ENCODE measurements at places on chromosomes 1 and 21.

DNA sequence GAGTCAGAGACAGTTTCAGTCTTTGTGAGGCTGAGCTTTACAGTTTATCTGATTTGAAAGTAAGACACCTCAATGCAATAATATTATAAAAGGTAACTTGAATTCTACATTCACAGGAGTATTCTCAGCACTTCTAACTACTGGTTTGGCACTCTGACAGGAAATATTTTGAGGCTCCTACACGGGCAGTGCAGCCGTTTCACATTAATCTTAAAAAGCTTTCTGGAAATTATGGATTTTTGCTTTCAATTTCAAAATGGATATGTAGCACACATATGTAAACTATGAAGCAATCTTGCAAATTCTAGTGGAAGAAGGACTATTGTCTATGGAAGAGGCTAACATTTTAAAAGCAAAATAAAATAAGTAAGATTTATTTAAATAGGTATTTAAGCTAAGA, 262.9 kb upstream of the SNX7 start:
- DNase-seq = no peak

GRCh38 chr1:114173680-114174079, 20.0 kb upstream of the SYT6 start:
- no peak for DNase-seq

DNA sequence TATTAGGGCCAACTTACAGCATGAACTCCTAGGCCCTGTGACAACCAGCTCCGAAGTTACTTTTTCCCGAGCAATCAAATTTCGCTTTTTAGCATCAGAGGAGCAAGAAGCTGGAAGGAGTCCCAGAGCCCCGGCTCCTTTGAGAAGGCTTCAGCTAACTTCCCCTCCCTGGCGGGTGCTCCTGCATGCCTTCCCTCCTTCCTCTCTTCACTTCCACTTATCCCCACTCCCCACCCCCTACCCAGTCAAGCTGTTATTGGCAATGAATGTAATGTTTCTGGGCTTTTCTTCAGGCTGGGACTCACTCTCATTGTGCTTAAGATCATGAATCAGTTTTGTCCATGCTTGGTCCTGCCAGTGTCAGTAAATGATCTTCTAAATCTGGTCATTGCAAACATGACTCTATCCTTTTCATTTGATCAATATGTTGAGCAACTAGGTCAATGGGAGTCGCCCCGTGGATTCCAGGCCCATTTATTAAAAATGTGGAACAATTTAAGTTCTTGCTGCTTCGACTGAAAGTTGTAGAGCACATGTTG, 94.5 kb upstream of the TSPAN2 start:
- no peak for DNase-seq

DNA sequence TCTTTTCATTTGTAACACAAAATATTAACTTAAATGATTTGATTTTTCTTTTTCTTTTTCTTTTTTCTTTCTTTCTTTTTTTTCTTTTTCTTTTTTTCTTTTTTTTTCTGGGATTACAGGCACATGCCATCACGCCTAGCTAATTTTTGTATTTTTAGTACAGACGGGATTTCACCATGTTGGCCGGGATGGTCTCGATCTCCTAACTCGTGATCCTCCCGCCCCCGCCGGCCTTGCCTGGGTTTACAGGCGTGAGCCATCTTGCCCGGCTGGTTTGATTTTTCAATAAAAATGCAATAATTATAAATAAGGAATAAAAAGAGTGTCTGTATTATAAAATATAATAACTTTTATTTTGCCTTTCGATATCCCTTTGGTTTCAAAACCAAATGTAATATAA, 146.7 kb upstream of the RGS18 start:
- DNase-seq = no peak

- DNase-seq = no peak
These were observed 57.6 kb upstream of the JUN start for GRCh38 chr1:58841455-58841854.

DNA sequence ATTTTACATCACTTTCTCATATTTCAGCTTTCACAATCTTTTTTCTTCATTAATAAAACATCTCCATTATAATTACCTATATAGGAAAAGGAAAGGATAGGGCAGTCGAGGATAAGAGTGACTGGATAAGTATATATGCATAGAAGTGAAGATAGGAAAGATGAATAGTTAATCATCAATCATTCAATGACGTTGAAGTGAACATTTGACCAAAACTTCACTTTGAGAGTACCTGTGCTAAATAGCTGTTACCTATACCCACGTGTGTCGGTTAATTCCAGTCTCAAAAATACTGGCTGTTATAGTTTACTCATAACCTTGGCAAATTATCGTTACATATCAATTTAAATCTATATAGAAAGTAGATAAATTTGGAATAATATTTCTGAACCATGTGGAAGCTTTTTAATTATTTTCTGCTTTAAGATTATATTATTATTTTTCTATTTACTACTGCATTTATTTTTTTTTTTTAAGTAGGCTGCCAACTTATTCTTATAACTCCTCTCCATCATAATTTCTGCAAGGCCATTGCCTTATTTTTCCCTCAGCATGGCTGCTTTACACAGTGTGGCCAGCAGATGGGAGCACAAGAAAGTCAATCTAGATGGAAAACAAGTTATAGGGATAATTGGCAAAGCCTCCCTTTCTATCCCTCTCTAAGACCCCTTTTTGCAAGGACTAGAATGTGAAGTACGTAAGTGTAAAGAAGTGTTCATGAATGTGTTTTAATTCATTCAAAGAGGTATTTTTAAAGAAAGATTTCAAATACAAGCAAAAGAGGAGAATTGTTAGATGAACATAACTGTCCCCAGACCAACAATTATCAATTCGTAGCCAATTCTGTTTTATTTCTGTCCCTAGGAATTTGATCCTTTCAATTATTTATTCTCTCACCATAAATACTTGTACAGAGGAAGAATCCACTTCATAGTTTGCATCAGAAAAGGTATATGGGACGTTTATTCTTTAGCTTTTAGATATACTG, 290.4 kb downstream of the KCNT2 start:
- no peak for DNase-seq

DNA sequence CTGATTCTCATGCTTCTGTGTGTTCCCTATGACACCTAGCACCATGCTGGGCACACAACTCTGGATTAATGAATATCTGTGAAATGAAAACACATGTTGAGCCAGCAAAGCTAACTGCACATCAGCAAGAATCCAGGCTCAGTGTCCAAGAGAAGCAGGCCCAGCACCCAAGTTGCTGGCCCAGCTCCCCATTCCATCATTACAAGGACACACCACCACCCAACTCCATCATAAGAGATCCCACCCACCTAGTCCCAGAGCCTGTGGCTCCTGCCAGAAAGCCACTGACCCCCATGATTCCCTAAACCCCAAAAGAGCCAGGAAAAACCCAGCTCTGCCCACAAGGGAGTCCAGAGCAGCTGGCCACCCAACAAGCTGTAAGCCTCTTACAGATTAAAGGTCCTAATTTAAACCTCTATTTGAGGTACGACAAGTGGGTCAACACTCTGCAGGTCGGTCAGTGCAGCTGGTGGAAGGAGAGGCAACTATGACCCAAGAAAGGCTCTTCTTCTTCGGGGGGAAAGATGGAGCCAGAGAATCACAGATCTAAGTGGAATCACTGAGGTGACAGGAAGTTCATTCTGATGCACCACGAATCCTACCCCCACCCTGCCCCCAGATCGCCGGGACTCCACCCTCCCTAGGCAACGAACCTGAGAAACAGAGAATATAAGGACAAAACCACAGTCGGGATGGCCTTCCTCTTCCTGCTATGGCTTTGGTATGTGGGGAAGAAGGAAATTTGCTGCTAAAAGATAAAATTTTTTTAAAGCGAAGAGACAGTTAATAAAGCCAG, 58.2 kb downstream of the CD34 start:
- DNase-seq = no peak

GRCh38 chr1:226061068-226061840, 1.3 kb upstream of the H3-3A start:
- no peak for DNase-seq

- no peak for DNase-seq
These were observed 20.3 kb downstream of the POFUT2 start for GRCh38 chr21:45267390-45267760.

GRCh38 chr1:117118137-117118536, 3.4 kb downstream of the TRIM45 start:
- no peak for DNase-seq

GRCh38 chr1:50959303-50959912, 659 bp downstream of the FAF1 start:
- DNase-seq = no peak

GRCh38 chr1:222123111-222123510, 381.2 kb upstream of the DUSP10 start:
- no peak for DNase-seq

DNA sequence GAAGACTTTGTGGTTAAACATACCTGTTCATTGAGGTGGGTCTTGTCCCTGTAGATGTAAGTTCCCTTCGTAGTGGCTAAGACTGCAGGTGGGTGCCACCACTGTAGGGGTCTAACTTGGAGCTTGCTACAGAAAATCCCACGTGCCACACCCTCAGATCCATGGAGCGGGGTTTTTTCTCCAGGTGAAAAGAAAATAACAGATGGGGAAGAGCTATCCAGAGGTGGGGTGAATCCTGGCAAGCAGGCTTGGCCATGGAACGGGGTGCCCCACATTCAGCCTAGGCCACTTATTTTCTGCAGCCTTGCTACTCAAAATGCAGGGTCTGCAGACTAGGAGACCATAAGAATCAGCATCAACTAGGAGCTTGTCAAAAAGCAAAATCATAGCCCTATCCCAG, 24.0 kb downstream of the EXOC8 start:
- no peak for DNase-seq

- no peak for DNase-seq
These were observed 269.2 kb upstream of the NRIP1 start for GRCh38 chr21:15333951-15334350.

GRCh38 chr1:159804924-159805323, 2.8 kb downstream of the FCRL6 start:
- no peak for DNase-seq

GRCh38 chr1:171188388-171189266, 3.5 kb downstream of the FMO2 start:
- no peak for DNase-seq

DNA sequence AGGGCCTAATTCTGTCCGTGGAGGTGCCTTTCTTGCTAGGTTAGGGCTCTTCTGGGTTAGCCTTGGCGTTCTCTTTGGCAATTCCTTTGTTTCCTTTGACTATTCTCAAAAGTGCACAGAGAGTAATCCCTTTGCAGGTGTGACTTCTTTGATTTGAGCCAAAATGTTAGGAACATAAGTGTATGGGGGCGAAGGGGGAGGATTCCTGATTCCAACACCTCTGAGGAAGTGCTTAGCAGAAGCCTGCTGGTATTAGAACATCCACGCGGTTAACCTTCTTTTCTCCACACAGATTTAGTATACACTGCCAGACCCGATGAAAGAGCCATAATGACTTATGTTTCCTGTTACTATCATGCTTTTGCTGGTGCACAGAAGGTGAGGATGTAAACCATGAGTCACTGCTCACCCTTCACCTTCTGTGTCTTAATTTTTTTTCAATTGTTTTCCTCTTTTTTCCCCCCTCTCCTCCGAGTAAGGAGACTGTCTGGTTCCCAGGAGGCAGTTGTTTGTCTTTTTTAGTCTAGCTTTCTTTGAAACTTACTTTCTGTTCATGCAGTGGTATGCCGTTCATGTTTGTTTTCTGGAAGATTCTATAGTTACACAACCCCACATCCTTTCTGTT, 48.0 kb downstream of the ACTN2 start:
- DNase-seq = no peak

- no peak for DNase-seq
These were observed 45.3 kb downstream of the MAST2 start for GRCh38 chr1:45848714-45849113.

- no peak for DNase-seq
These were observed 17.4 kb downstream of the TNFRSF1B start for GRCh38 chr1:12184008-12184681.

GRCh38 chr1:55034476-55035133, 4.7 kb upstream of the PCSK9 start:
- no peak for DNase-seq

DNA sequence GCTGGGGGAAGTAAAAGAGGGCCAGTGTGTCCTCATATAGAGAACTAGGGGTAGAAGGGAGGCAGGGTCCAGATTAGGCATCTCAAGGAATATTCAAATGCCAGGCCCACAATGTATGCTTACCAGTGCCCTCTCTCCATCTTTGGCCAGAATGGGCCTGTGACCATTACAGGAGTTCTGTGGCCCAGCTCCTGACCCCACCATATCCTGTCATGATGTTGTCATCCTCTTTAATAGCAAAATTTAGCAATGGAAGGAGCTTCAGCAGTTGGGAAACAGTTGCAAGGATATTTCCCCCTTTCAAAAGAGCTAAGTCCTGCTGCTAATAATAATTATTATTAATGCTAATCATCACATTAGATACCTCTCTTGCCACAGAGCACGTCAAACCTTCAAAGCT, 49.3 kb upstream of the JUN start:
- no peak for DNase-seq

- DNase-seq = no peak
These were observed 45.5 kb downstream of the VPS13D start for GRCh38 chr1:12275370-12275769.

DNA sequence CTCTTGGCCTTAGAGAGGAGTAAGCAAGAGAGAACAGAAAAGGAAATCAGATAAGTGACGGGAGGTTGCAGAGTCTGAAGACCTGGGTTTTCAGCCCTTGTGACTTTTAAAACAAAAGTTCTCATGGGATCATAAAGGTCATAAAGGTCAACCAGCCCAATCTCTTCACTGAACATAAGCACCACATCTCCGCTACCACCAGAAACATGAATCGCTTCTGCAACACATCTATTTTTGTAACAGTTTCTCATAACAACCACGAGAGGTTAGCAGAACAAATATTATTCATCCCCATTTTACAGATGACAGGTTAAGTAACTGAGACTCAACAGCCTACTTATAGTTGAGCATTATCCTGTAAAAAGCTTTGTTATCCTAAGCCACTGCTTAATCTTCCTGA, 5.9 kb downstream of the TRAPPC3 start:
- DNase-seq = no peak

- DNase-seq = no peak
These were observed 3.5 kb downstream of the NAV1 start for GRCh38 chr1:201542309-201543035.

GRCh38 chr21:44799646-44800045, 2.0 kb downstream of the UBE2G2 start:
- DNase-seq = no peak

DNA sequence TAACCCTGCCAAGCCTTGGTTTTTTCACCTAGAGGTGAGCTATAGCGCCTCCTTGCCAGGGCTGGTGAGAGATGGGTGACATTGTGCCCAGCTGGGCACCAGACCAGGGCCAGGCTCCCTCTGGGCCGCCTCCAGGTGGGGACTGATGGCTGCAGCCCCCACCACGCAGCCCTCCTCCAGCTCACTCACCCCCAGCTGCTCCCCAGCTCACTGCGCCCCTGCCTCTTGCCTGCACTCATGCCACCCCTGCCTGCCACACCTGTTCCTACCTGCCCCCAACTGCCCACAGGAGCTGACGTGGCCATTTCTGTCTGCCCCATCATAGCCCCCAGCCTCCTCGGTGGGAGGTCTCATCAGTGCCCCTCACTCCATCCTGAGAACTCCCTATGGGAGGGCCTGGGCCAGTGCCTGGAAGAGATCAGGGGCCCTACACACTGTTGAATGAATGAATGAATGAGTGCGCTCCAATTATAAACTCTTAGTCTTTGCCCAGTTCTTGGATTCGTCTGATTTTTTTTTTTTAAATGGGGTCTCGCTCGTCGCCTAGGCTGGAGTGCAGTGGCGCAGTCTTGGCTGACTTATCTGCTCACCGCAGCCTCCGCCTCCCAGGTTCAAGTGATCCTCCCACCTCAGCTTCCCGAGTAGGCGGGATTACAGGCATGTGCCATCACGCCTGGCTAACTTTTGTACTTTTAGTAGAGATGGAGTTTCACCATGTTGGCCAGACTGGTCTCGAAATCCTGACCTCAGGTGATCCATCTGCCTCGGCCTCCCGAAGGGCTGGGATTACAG, 26.4 kb upstream of the VPS13D start:
- DNase-seq = no peak

Measured in stimulated activated CD8-positive, alpha-beta memory T cell treated with anti-CD3 and anti-CD28 coated beads, Interleukin-12 subunit alpha, Interleukin-12 subunit beta, amount 100 ng/mL, for 4 hours (primary cell).